HS-5 (cell line): ENCODE measurements at places on chromosomes 13 and 19.

- DNase-seq = peak; percentile 77
These were observed 2.7 kb upstream of the RASAL3 start for GRCh38 chr19:15466851-15467733.

DNA sequence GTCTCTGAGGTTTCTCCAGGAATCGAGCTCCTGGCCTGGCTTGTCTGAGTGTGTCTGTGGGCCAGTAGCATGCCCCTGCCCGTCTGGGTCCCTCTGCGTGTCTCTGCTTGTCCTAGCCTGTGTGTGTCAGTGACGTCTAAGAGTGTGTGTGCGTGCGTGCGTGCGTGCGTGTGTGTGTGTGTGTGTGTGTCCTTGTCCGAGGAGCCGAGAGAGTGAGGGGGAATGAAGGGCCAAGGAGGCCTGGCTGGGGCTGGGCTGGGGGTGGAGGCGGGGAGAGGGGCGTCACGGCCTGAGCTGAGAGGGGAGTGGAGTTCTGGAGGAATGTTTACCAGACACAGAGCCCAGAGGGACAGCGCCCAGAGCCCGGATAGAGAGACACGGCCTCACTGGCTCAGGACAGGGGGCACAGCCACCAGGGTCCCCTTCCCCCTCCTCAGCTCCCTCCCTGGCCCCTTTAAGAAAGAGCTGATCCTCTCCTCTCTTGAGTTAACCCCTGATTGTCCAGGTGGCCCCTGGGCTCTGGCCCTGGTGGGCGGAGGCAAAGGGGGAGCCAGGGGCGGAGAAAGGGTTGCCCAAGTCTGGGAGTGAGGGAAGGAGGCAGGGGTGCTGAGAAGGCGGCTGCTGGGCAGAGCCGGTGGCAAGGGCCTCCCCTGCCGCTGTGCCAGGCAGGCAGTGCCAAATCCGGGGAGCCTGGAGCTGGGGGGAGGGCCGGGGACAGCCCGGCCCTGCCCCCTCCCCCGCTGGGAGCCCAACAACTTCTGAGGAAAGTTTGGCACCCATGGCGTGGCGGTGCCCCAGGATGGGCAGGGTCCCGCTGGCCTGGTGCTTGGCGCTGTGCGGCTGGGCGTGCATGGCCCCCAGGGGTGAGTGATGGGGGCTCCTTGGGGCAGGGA lies at the start of gene AXL:
AXL (plus strand) TSS at position 609 of the 893 bp plus-strand sequence; CDS start at position 779, 170 bp downstream.
- peak; percentile 61 for DNase-seq

GRCh38 chr19:45873219-45873772 lies 9.2 kb downstream of the FOXA3 start:
- no peak for DNase-seq

GRCh38 chr13:60267498-60268202 lies 103.9 kb upstream of the DIAPH3 start:
- no peak for DNase-seq

DNA sequence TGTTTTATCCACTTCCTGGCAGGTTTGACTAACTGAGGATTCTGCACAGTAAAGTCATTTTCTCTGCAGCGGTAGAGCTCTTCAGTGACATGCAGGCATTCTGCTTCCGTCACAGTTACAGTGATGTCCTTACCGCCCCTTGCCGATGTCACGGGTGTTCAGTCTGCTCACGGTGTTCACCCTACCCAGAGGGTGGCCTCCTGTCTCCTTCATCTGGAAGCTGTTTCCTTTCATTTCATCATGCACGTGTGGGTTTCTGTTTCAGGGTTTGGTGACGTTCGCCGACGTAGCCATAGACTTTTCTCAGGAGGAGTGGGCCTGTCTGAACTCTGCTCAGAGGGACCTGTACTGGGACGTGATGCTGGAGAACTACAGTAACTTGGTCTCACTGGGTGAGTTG lies 33.4 kb downstream of the ZNF331 start:
- DNase-seq = no peak

GRCh38 chr13:110266983-110267382 lies 40.0 kb downstream of the COL4A1 start:
- DNase-seq = no peak

DNA sequence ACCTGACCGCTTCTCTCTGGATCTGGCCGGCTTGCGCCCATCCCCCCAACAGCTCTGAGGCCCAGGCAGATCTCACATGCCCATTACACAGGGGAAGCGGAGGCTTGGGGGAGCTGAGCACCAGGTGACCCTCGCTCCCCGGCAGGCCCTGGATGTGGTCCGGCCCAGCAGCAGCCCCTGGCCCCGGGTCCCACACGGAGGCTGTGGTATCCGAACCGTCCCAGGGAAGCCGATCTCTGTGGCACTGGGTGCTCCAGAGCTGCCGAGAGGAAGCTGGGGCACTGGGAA lies 27.7 kb downstream of the SBNO2 start:
- no peak for DNase-seq

GRCh38 chr19:1489463-1490310 lies 463 bp downstream of the PCSK4 start:
- DNase-seq = no peak

DNA sequence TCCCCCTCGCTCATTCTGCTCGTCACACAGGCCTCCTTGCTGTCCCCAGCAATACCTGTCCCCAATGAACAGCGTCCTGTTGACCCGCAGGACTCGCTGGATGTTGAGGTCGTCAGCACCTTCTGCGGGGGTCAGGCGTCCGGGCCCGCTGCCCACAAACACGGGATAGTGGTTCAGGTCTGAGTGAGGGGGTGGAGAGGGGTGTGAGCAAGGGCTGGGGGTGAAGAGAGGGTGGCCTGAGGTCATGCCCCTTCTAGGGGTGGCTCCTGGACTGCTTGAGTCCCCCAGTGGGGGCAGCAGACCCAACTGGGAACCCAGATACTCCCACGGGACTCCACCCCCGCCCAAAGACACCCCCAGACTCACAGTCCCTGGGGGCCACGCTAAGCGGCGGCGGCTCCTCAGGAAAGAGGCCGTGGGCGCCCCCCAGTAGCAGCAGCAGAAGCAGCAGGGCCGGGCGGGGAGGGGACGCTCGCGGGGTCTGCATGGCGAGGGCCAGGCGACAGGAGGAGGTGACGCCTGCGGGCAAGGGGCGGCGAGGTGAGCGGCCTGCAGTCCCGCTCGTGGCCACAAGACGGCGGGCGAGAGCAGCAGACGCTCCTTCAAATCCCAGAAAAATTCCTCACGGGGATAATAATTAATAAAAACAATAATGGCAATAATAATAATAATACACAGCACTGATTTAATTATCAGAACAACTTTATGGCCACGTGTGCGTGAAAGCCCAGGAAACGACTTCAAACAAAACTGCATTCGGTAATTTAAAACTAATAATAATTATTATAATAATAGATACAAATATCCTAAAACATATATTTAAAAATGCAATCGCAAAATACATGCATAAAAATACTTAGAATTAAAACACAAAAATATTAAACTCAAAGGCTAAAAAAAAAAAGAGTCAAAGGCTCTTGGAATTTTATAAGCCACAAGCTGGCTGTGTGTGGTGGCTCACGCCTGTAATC lies 1.2 kb downstream of the SEMA6B start:
- DNase-seq = no peak

DNA sequence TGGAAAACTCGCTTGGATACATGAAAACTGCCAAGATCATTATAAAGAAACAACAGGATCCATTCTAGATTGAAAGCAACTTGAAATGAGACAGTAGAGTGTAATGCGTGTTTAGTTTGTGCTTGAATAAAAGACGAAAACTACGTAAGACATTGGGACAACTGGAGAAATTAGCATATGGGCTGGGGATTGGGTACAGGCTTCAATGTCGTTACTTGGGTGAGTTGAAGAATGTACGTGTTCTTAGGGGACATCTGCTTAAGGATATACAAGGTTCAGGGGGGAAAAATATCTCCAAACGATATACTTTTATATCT lies 471 bp upstream of the ERVK3-1 start:
- DNase-seq = no peak

- no peak for DNase-seq
These were observed 1.2 kb upstream of the CSNK1A1L start for GRCh38 chr13:37106642-37107041.

- DNase-seq = no peak
These were observed 2.4 kb downstream of the IL27RA start for GRCh38 chr19:14033946-14034345.

- no peak for DNase-seq
These were observed 104.7 kb upstream of the KL start for GRCh38 chr13:32911506-32911905.

GRCh38 chr19:3041327-3041726 lies 12.2 kb upstream of the TLE2 start:
- DNase-seq = no peak

DNA sequence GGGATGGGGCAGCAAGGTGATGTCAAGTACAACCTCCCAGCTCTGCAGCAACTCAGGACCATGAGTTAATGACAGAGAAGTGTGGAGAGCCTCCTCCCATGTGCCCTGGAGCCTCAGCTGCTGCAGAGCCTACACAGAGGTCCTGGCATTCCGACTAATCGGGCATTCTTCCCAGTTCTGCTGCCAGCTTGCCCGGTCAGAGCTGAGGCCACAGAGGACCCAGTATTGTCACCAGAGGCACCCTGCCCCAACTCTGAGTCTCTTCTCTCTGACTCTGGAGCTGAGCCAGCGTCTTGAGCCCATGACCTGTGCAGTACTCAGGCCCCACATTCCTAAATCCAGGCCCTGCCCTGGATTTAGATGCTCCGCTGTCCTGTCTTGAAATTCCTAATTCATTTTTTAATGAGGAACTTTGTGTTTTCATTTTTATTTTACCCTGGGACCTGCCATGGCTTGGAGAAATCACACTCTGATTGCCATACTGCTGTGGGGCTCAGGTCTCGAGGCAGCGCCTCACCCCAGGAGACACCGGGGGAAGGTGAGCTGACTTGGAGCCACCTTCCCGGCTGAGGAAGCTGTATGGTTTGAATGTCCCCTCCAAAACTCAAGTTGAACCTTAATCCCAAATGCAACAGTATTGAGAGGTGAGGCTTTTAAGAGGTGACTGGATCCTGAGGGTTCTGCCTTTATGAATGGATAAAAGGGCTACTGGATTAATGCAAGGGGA lies 144.9 kb upstream of the ZNF507 start:
- no peak for DNase-seq

- DNase-seq = no peak
These were observed 51.3 kb downstream of the RYR1 start for GRCh38 chr19:38484747-38485146.

DNA sequence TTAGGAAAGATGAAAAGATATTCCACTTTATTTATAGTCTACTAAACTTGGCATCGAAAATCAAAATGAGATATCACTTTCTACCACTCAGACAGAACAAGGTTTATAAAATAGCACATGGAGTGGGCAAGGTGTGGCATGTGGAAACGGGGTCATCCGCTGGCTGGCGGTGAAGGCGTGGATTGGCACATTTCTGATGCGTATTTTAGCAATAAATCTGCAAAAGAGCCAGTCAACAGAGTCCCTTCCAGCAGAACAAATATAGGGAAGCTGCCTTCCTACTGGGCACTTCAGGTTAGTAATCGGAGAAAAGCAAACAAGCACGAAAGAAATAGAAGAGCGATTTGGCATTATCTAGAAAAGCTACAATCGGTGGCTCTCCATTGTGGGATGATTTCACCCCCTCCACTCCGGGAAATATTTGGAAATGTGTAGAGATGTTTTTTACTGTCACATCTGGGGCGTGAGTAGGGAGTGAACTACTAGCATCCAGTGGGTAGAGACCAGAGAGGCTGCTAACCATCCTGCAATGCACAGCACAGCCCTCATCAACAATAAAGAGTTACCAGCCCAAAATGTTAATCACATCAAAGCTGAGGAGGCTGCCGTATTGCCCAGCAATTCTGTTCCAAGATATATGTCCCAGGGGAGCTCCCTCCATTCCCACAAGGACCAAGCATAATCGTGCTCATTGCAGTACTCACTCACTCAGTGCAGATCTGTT lies 116.1 kb upstream of the PEG3 start:
- no peak for DNase-seq

- DNase-seq = no peak
These were observed 71.2 kb downstream of the MYO16 start for GRCh38 chr13:108700422-108701170.

DNA sequence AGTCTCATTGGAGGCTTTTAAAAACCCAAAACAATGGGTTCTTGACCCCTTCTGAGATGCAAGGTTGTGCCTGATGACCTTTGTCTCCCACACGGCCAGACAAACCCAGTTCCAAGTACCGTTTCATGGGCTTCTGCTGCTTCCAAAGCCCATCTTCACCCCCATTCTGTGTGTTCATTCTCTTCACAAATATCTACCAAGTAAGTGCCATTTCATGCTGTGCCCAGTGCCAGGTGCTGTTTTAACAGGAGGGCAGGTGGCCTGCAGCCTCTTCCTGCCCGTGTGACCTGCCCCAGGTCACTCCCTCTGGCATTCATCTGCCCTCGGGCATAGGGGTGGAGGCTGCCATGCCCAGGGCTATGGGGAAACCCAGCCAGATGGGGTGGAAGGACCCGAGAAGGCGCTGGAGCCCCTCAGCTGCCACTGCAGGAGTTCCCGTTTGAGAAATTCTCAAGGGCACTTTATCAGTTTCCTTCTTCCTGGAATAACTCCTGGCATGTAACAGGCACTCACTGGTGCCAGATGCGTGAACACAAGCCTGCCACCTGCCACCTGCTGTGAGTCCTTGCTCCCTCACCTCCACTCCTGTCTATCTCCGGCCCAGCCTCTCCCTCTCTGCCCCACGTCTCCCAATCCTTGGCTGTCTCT lies 12.5 kb downstream of the CAPN12 start:
- no peak for DNase-seq

- no peak for DNase-seq
These were observed 178.2 kb downstream of the NDFIP2 start for GRCh38 chr13:79659121-79659521.

GRCh38 chr13:41895478-41895877 lies 65.4 kb downstream of the VWA8 start:
- no peak for DNase-seq

DNA sequence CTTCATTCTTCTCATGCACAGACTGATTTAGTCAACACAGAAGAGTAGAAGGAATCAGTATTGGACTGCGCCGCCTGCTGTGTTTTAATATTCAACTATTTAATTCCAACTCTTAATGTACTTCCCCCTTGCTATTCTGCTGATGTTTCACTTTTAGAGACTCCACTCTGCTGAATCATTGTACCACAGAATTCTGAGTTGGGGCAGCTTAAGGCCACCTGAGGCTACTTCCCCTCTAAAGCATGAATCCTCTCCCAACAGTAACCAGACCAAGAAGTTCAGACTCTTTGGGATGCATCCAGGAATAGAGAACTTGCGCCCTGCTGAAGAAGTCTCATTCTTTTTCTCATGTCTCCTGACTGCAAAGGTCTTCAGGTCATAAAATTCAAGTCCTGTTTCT lies 708.8 kb downstream of the UQCRFS1 start:
- no peak for DNase-seq

GRCh38 chr13:33296793-33297425 lies 11.4 kb upstream of the STARD13 start:
- no peak for DNase-seq

GRCh38 chr13:42747399-42747873 lies 33.9 kb upstream of the FAM216B start:
- DNase-seq = peak; percentile 19

GRCh38 chr19:38656171-38656981 lies 8.9 kb downstream of the ACTN4 start:
- DNase-seq = no peak
